ENCODE measurements at places on chromosomes 7 and 10.

GRCh38 chr7:41107938-41108448, 594.9 kb downstream of the INHBA start:
- no peak for DNase-seq

DNA sequence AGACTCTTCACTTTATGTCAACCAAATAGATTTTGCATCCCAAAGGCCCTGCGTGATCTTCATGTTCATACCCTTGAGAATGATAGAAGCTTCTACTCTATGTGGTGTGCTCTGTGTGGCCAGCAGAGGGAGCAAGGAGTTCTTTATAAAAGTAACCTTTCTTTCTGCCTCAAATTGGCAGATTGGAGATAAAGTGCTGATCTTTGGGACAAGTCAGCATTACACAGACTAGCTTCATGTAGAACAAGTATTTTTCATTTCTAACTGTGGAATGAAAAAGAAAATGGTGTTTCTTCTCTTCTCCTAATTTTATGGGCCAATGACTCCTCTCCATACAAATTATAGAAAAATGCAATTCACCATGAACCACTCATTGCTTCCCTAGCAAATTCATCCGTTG, 1214.1 kb downstream of the SORCS1 start:
- no peak for DNase-seq

DNA sequence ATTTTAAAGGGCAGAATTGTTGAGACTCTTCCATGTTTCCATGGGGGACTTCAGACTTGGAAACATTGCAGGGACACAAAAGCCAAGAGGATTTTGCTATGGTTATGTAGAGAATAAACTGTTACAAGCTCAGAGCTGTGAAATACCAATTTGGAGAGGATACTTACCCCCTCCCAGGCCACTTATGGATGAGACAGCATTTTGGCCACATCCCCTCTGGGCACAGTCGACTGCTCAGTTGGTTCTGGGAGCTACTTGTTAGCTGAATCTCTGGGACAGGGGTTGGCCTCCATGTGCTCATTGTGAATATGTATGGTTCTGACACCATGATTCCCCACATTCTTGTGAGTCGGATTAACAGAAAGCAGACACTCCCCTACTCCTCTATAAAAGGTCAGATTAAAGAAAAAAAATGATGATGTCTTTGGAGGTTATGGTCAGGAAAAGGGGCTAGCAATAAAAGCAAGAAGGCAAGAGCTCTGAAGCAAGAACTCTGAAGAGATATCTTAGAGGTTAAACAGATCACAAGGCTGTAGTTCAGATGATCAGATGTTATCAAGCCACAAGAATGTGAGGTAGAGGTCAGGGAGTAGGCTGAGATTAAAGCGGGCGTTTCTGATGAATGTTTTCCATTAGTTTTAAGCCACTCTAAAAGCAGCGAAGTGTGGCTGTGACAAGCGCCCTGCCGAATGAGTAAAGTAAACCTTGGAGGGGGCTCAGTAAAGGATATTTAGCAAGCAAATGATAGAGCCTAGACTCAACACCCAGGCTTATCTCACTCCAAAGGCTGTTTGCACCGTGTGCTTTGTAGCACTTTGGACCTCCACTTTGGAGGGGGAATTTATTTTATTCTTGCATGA, 17.2 kb downstream of the STAMBPL1 start:
- DNase-seq, result no peak

DNA sequence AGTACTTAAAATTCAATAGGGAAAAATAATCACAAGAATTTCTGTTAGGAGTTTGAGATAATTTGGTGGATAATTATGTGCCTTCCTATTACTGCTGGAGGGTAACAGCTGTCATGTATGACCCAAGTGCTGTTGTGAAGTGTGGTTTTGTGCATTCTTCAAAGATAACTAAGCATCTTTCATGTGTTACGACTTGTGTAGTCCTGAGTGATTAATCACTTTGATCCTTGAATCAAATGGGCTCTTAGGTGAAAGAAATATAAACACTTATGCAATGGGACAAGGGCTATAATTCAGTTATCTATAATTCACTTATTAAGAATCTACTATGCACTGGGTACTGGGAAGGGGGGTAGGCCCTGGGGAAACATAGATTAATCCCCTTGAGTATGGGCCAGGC, 89.0 kb downstream of the CH25H start:
- DNase-seq, result no peak

Data from hypothalamus (tissue), 51 donors.